ENCODE measurements at places on chromosomes 4 and X.

GRCh38 chr4:38366456-38366855 lies 297.5 kb upstream of the KLF3 start:
- no peak for DNase-seq

GRCh38 chrX:153635788-153636668 lies 11.0 kb upstream of the DUSP9 start:
- DNase-seq: no peak

- no peak for DNase-seq
Observed at GRCh38 chrX:123731258-123731986, 1.4 kb downstream of the THOC2 start.

GRCh38 chr4:10727140-10727880 lies 42.7 kb upstream of the CLNK start:
- no peak for DNase-seq

DNA sequence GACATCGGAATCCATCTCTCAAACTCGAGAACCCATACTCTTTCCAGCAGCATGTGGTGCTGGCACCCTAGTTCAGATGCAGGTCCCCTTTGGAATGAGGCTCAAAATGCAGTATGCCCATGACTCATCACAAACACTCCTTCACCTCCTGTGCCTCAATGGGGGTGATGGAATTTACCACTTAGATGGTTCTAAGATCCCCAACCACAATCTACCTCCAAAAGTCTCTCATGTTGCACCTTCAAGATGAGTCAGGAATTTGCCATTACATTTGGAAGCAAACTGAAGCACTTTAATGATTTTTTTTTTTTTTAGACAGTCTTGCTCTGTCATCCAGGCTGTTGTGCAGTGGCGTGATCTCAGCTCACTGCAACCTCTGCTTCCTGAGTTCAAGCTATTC lies 8.5 kb upstream of the MID1 start:
- DNase-seq: no peak

Data from stimulated activated CD8-positive, alpha-beta memory T cell treated with anti-CD3 and anti-CD28 coated beads, Interleukin-15, amount 100 ng/mL, for 4 hours (primary cell).